ENCODE measurements at places on chromosomes 6 and 20. TPM values are rescaled to one million over a fixed set of nuclear protein-coding genes. Genes with fewer than 3 reads are reported as not detected.
A peak's percentile ranks its signal among the peaks of the same experiment; 100 is the strongest.

The SCUBE3 gene
- 0.27 TPM for total RNA-seq

DNA sequence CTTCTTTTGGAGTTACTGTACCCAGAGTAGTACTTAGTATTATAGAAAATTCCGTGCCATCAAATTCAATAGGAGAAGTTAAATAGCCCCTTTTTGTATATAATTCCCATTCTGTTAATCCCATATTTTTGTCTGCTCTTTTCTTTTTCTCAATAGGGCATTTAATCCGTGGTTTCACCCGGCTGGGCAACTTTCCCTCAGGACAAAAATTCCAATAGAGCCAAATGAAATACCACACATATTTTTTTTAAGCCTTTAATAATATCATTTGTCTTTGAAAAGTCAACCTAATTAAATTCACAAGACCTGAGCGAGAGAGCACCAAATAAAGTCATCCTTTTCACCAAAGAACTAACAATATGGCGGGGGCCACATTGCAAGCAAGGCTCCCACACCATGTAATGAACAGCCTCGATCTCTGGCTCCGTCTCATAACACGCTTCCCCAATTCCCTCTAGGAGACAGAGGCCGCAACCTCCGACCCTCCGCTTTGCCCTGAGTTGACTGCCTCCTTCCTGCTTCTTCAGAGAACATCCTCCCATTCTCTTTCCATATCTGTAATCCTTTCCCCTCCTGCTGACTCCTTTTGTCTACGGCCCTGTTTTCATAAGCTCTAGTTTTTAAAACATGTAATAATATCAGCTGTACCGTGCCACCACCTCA is 13.6 kb downstream of the NHSL1 start:
- peaks cover 9% of the 10 kb centered on the region for H3K4me1 ChIP-seq
- H3K27me3 ChIP-seq = no peaks in the 10 kb centered on the region
- peak overlapping the region; percentile 65 for H3K27ac ChIP-seq
- peaks cover 4% of the 10 kb centered on the region for H3K36me3 ChIP-seq

GRCh38 chr6:113923526-113923925 is 47.4 kb downstream of the HDAC2 start:
- peaks cover 8% of the 10 kb centered on the region for H3K4me1 ChIP-seq
- H3K27me3 ChIP-seq = no peaks in the 10 kb centered on the region
- H3K4me3 ChIP-seq = no peak overlapping the region
- no peak for DNase-seq
- H3K36me3 ChIP-seq = no peaks in the 10 kb centered on the region

GRCh38 chr6:32096087-32096393 is 13.1 kb downstream of the TNXB start:
- H3K27me3 ChIP-seq = peaks cover 57% of the 10 kb centered on the region
- H3K4me3 ChIP-seq = no peak overlapping the region
- no peak for DNase-seq
- H3K27ac ChIP-seq = no peak overlapping the region

DNA sequence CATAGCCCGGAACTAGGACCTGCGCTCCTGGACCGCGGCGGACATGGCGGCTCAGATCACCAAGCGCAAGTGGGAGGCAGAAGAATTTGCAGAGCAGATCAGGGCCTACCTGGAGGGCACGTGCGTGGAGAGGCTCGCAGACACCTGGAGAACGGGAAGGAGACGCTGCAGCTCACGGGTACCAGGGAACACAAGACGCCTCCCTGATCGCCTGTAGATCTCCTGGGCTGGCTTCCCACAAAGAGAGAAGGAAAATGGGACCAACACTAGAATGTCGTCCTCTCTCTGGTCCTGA is 15.1 kb upstream of the HLA-A start:
- no peak for DNase-seq
- H3K27ac ChIP-seq = no peak overlapping the region
- no peaks in the 10 kb centered on the region for H3K4me1 ChIP-seq
- no peak overlapping the region for H3K4me3 ChIP-seq
- H3K27me3 ChIP-seq = no peaks in the 10 kb centered on the region

Measured in endodermal cell (in vitro differentiated cells).